Lung microvascular endothelial cell (primary cell): ENCODE measurements at places on chromosomes 12 and 14.

GRCh38 chr14:91152499-91152898 is 38.6 kb downstream of the DGLUCY start:
- DNase-seq, result no peak

GRCh38 chr12:50555471-50555885 is 50.7 kb downstream of the DIP2B start:
- DNase-seq, result no peak

DNA sequence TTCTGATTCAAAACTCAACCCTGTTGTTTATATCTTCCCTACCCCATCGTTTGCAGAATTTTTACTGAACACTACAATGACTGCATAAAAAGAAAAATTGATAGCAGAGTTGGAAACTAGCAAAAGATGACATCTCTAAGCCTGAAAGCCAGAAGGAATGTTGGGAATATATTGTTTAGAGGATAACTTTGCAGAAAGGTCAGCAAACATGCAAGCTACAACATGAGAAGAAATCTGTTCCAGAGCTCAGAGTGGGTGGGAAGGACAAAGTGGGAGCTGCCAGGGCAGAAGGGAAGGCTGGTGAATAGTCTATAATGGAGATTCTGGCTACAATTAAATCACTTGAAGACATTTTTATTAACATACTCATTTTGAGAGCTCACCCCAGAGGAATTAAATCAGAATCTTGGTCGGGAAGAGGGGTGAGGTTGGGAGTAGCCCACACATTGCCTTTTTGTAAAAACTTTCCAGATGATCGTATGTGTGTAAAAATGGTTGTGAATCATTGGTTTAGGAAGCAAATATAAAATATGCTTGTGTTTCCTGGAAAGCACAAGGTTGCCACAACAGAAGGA is 574.8 kb downstream of the FLRT2 start:
- DNase-seq, result no peak

GRCh38 chr12:94676031-94676641 is 25.8 kb upstream of the TMCC3 start:
- DNase-seq, result no peak

- no peak for DNase-seq
Measured at GRCh38 chr14:100432652-100433427, 109.7 kb downstream of the SLC25A47 start.

DNA sequence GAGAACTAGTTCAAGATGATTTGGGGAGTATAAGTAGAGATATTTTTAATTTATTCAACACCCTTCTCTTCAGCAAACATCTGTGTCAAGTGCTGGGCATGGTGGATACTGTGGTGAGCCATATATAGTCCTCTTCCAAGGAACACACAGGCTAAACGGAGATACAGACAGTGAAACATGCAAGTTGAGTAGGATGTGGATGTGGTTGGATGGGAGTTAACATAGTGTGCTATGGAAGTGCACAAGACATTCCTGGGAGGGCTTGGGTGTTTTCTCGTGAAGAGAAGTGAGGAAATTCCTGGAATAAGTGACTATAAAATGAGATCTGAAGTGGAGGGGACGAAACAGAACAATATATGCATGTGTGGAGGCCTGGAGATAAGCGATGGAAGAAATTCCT is 181.1 kb upstream of the NPAS3 start:
- DNase-seq, result no peak

- no peak for DNase-seq
Measured at GRCh38 chr12:63018273-63018672, 83.3 kb upstream of the PPM1H start.

GRCh38 chr14:58755031-58755925 is 117.5 kb downstream of the DACT1 start:
- no peak for DNase-seq

DNA sequence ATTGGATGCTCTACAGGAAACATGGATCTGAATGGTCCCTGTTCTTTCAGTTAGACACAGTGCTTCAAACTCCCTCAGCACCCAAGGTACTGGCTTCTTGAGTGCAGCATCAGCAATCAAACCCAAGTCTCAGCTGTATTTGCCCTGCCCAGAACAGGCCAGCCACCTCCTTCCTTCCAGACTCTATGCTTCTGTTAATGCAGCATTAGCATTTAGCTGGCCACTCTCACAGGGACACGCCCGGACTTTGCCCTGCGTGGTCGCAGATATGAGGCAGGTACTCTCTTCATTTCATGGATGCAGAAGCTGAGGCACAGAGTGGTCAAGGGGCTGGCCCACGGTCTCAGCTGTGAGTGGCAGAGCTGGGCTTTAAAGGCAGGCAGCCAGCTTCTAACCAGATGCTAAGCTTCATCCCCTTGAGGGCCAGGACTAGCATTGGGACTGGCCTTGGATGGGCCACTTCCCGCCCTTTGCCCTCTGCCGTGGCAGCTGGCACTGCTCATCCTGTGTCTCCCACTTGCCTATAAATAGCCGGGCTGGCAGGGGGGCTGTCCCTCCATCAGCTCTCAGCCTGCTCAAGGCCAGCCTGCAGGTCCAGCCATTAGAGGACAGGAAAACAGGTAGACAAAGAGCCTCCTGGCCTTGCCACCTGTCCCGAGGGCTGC is 1.5 kb upstream of the SLC25A47 start:
- no peak for DNase-seq

- no peak for DNase-seq
Measured at GRCh38 chr12:14907953-14908352, 22.3 kb upstream of the MGP start.

DNA sequence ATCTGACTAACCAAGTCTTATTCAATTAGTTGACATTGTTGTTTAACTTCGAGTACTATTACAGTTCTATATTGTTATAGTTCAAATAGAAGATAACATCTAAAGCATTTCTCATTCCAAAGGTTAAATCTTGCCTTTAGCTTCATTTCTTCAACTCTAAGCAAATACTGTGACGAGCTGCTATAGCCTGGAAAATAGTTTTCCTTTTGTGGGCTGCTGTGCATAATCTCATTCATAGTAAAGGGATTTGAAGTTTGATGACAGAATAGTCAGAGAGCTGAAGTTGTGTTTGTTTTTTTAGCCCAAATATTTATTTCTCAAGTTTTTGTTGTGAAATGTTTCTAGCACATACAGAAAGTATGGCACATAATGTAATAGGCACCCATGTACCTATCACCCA is 13.4 kb downstream of the PSEN1 start:
- no peak for DNase-seq

GRCh38 chr12:50211392-50212070 is 44.4 kb upstream of the CERS5 start:
- peak; percentile 63 for DNase-seq

GRCh38 chr12:64027311-64027710 is 182.8 kb downstream of the SRGAP1 start:
- no peak for DNase-seq

- DNase-seq, result peak; percentile 59
Measured at GRCh38 chr14:63470962-63471793, 72.0 kb downstream of the PPP2R5E start.

GRCh38 chr12:49895773-49896172 is 7.9 kb downstream of the FAIM2 start:
- DNase-seq, result no peak

- no peak for DNase-seq
Measured at GRCh38 chr12:49806321-49806813, 21.8 kb downstream of the NCKAP5L start.

DNA sequence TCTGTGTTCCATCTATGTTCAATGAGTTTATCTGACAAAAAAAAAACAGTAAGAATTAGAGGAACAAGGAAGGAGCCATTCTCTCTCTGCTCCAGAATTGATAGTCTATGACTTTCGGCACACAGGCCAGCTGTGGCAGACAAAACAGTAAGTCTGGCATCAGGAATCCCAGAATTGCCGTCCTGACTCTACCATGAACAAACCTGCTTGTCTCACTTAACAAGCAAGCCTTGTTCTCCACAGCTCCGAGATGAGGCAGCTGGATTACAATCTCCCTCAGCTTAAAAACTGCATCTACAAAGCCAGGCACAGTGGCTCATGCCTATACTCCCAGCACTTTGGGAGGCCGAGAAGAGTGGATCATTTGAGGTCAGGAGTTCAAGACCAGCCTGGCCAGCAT is 153.6 kb upstream of the TMCC3 start:
- no peak for DNase-seq

GRCh38 chr14:42090122-42090521 is 483.4 kb downstream of the LRFN5 start:
- no peak for DNase-seq

- DNase-seq, result no peak
Measured at GRCh38 chr14:104384776-104385071, 194.8 kb upstream of the C14orf180 start.

GRCh38 chr12:12561371-12562015 is 1.2 kb downstream of the DUSP16 start:
- DNase-seq, result peak; percentile 60

DNA sequence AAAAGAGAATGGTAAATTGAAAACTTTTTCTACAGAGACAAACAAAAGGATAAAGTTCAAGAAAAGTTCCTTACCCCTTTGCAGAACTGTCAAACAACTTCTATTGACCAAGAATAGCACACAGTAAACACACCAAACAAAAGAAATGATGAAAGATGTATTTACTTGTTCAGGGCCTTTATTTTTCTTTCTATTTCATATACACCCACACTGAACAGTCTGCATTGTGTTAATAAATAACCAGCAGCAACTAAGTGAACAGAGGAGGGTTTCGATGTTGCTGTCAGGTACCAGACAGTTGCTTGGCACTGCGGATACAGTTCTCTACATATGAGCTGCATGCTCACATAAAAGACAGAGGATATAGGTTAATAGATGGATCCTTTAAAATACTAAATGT is 122.1 kb downstream of the SOX5 start:
- no peak for DNase-seq

GRCh38 chr12:46439793-46440511 is 67.4 kb upstream of the SLC38A2 start:
- no peak for DNase-seq

GRCh38 chr14:36751920-36752319 is 90.3 kb downstream of the PAX9 start:
- no peak for DNase-seq

DNA sequence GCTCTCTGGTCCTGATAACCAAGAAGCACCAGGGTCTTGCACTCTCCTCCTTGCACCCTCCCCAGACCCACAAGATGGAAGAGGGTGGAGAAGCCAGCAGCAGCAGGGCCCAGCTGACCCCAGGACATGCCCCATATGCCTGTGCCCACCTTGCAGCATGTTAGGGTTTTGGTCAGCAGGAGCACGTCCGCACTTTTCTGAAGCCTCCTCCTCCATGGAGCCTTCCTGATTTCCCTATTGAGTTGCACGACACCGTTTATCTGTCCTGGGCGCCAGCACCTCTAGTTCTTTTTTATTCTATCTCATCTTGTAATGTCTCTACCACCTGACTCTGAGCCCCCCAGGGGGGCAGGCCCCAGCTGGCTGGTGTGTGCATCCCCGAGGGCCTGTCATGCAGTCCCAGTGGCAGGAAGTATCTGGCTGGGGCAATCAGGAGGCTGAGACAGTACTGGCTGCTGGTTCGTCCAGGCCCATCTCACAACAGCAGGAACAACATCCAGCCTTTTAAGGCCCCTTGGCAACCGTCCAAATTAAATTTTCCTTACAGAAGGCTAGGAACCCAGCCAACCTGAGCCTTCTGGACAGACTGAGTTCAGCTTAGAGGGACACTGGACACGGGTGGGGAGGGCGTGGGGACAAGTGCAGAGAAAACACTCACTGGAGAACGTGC is 39.6 kb downstream of the CCDC85C start:
- peak; percentile 75 for DNase-seq

DNA sequence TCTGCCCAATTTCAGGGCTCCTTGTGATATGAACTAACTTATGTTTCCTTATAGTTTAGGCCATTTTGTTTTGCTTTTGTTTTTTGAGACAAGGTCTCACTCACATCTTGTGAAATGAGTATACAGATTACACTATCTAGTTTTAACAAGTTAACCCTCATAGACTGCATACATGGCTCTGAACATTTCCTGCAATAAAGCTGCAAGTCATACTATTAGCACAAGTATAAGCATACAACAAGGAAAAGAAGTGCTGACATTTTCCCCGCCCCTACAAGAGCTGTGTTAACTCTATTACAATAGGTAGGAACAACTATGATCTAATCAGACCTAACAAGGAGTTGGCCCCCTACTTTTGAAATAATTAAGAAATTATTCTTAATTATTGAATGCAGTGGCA is 35.9 kb downstream of the CCDC177 start:
- no peak for DNase-seq

DNA sequence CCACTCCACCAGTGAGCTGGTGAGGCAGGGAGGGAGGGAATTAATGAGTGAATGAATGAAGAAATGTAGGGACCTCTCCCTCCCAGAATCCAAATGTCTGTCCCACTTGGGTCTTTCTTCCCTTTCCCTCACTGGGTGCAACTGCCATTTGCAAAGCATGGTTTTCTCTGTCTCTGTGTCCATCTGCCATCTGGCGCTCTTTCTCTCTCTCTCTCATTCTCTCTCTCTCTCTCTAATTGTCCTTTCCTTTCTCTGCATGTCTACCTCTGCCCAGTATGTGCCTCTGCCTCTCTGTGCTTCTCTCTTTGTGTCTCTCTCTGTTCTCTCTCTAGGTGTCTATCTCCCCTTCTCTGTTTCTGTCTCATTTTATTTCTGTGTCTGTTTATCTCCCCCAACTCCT is 102.7 kb downstream of the CMKLR1 start:
- no peak for DNase-seq

- no peak for DNase-seq
Measured at GRCh38 chr14:69838881-69839416, 40.3 kb upstream of the SMOC1 start.

DNA sequence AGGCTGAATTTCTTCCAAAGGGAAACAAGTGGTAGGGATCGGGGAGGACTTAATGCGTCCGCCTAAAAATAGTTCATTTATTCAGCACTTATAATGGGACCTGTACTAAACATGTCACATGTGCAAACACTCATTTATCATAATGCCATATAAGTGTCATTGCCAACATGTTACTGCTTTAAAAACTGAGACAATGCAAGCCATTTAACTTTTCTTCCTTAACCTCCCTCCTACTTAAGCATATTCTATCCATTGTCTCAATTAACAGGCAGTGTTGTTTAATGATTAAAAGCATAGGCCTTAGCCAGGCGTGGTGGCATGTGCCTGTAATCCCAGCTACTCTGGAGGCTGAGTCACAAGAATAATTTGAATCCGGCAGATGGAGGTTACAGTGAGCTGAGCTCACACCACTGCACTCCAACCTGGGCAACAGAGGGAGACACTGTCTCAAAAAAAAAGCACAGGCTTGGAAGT is 13.5 kb upstream of the SCFD1 start:
- DNase-seq, result no peak

- no peak for DNase-seq
Measured at GRCh38 chr12:132375747-132376463, 46.5 kb upstream of the GALNT9 start.

DNA sequence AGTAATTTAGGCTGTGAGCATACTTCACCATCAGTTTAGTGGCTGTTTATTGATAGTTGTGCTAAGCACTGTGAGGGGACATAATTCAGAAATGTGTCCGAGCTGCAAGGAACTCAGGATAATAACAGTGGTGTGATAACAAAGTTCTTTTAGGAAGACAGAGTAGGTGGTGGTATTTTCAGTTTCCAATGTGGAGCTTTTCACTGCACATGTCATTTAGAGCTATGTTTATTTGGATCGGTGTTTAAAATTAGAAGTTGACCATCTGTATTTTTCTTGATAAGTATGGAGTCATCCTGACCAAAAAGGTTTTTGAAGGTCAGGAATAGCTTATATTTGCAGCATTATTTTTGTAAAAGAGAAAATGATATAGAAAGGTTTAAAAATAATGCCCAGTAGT is 443.5 kb downstream of the TMTC2 start:
- DNase-seq, result no peak

- DNase-seq, result no peak
Measured at GRCh38 chr12:121713257-121713777, 765 bp downstream of the TMEM120B start.

GRCh38 chr12:42130672-42131402 is 13.8 kb downstream of the GXYLT1 start:
- DNase-seq, result peak; percentile 63
